Stimulated activated CD4-positive, alpha-beta T cell treated with anti-CD3 and anti-CD28 coated beads, Interleukin-1b, Interleukin-23, amount 100 ng/mL, for 48 hours (primary cell): ENCODE measurements at places on chromosomes 2 and 18.

GRCh38 chr2:186460465-186460864 lies 25.6 kb upstream of the ZC3H15 start:
- DNase-seq, result no peak

DNA sequence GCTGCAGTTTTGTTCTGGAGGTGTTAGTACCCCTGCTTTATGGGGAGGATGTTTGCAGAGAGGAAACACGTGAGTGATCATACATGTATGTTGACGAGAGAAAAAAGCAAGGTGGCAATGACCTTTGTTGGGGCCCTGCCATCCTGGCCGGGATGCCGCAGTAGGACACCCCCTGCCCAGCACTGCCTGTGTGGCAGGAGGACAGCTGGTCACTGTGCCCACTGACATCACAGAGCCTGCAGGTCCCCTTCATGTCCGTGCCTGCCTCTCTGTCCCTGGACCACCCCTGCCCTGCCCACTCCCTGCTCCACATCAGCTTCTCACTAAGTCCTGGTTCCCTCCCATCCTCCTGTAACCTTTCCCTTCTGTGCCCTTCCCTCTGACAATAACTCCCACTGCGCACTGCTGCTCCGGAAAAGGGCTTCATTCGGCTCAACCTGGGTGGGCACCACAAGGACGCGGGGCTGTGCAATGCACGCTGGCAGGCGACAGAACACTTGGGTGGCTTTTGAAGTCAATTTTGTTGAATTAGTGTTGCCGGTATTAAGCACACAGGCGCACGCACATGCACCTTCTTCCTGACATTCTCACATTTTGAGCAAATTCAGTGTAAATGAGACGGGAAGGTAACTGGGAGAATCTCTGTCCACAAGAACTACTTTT lies 51.5 kb upstream of the TWIST2 start:
- no peak for DNase-seq

DNA sequence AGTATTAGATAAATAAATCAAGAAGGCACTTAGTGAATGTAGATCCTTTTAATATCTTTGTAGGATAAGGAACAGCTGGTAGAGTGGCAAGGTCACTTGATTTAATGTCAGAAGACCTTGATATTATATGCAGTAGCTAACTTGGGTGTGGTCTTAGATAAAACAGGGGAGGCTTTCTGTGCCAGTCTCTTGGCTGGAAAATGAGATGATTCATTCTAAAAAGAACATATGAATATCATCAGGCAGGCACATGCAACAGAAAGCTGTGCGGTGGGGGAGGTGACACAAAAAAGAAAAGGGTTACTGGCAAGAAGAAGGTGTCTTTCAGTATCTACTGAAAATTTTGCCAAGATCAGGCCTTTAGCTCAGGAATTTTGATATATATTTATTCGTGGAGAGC lies 931.7 kb upstream of the CELF4 start:
- no peak for DNase-seq

- no peak for DNase-seq
Observed at GRCh38 chr2:1610096-1610485, 134.2 kb downstream of the PXDN start.

- DNase-seq, result no peak
Observed at GRCh38 chr2:232463701-232464543, 8.0 kb downstream of the ALPI start.

DNA sequence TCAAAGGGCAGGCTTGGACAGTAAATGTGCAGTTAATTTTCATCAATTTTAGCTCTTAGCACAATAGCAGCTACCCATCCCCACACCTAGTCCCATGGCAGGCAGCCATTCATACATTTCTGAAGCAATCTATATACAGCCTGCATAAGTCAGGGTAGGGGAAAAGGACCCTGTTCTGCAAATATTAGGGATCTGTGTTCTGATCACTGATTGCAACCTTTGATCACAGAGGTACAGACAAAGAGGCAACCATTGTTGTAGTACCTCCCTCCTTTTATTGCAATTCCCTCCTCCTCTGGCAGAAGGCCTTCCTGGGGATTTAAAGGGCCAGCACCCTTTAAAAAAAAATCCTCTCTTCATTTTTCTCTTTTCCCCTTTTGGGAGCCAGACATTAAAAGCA lies 58.3 kb downstream of the KANSL1L start:
- DNase-seq, result no peak

GRCh38 chr2:235343156-235343774 lies 150.6 kb upstream of the AGAP1 start:
- DNase-seq, result no peak

DNA sequence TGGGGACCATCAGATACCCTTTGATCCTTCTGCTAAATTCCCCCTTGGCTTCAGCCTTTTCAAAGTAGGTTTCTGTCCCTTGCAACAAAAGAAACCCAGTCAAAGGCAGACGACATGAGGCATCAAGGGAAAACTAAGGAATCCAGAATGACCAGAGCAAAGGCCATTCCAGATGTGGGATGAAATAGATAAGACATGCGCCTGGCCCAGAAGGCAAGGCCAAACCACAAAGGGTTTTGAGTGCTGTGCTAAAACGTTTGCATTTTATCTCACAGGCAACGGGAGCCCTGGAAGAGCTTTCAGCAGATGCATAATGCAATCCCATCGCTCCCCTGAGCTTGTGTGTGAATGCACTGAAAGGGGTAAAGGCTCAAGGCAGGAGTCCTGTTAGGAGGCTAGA lies 17.7 kb downstream of the CXCR1 start:
- DNase-seq, result no peak

GRCh38 chr18:51522338-51522737 lies 324.9 kb upstream of the MEX3C start:
- no peak for DNase-seq

DNA sequence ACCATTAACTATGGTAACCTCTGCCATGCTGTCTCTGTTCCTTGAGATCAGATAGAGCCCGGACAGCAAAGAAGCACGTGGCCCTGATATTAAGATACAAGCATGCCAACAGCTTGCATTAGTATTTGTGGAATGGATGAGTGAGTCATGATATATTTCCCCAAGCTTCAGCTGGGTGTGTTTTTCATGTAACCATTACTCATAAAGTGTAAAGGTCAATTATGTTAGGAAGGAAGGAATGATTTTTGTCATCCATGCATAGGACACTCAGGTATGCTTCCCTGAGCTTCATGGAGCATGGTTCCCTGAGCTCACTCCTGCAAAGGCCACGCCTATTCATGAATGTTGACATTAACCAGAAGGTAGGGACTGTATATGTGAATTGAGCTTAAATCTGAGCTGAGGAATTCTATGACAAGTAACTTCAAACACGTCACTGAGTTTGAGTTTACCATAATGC lies 74.6 kb downstream of the ARL4C start:
- no peak for DNase-seq

GRCh38 chr2:230900336-230900995 lies 24.6 kb downstream of the GPR55 start:
- no peak for DNase-seq

- no peak for DNase-seq
Observed at GRCh38 chr18:38932752-38933151, 1367.2 kb upstream of the CELF4 start.

DNA sequence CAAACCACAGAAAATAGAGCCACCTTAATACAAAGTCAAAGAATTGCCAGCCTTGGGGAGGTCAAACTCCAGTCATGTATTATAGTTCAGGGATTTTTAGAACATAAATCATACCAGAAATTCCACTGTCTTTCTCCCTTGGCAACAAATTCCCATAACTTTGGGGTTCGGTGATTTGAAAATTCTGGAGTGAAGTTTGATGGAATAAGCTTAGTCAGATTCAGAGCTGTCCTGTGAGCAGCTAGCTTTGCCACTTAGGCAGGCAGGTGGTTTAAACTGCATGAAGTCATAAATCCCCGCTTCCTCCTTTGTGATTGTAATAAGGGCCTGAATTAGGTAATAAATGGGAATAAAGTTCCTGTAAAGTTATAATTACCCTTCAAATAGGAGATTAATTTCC lies 457.0 kb upstream of the HNMT start:
- DNase-seq, result no peak

DNA sequence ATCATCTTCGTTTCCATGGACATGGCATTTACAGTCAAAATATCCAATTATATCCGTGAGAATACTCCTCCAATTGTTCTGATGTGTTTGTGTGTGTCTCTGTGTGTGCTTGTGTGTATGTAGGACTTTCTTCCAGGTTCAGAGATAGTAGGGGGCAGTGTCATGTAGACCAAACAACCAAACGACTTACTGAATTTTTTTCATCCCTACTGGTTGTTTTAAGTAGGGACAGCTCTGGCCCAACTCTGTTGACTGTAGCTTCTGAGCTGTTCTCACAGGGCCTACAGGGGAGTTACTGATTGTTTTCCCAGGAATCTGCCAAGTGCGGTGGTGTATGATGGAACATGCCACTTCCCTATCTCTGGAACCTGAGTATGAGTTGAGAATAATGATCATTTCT lies 69.6 kb downstream of the ETAA1 start:
- no peak for DNase-seq

DNA sequence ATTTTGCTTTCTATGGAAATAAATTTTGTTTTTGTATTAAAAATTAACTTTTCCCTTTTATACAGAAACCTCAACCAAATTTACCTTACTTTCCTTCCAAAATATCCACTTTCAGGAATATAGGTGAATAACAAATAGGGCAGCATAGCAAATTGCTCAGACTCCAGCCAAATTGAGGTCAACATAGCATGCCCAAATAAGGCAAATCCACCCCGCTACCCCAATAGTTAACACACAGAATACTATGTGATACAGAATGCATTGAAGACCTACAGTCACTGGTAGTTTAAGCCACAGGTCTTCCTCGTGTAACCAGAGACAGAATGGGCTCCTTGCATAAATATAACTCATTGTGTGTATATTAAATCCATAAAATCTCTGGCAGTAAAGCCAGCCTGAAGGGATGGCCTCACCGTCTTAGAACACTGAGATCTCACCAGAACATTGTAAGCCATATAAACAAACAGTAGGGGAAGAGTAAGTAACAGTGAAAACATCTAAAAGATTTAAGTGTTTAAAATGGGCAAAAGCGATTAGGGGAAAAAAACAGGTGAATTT lies 72.2 kb downstream of the PMAIP1 start:
- DNase-seq, result no peak

GRCh38 chr2:178829299-178829960 lies 22.2 kb upstream of the TTN start:
- DNase-seq, result no peak

GRCh38 chr2:190514676-190515075 lies 19.8 kb downstream of the NEMP2 start:
- no peak for DNase-seq

- no peak for DNase-seq
Observed at GRCh38 chr18:29726646-29727045, 1315.9 kb downstream of the DSC3 start.

DNA sequence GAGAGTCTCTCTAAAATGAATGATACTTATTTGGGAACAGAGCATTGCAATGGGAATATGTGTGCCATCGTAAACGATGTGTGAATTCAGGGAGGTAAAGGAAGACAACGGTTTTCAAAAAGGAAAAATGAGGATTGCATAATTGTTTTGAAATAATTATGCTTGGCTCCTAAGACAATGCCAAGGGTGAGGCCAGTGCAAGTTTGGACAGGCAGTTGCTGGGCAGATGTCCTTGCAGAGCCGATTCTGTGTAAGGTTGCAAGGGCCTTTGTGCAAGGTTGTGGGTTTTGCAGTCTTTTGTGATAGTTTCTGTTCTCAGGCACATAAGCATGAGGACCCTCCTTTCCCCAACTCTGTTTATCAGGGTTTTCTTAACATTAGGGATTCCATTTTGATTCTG lies 70.0 kb upstream of the ZNF236 start:
- DNase-seq, result no peak

DNA sequence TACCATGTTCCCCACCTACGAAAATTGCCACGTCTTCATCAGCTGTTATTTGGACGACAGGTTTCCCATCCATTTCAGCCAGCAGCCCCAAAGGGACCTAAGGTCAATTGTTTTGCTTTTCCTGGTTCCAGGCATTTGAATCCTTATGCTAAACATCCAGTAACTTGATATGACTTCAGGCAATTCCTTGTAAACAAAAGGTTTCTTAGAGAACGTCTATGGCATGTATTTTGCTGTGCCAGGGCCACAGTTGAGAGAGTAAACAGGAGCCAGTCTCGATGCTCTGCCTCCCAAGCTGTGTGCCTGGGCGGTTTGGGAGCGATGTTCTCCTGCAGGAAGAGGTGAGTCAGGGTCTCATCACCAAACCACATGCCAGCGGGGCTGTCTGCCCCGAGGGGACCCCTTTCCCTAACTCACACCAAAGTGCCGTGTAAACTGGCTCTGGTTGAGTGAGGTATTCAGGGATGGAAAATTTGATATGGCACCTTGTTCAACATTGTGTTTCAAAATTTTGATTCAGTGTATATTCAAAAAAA lies 12.9 kb upstream of the MC5R start:
- DNase-seq, result no peak

DNA sequence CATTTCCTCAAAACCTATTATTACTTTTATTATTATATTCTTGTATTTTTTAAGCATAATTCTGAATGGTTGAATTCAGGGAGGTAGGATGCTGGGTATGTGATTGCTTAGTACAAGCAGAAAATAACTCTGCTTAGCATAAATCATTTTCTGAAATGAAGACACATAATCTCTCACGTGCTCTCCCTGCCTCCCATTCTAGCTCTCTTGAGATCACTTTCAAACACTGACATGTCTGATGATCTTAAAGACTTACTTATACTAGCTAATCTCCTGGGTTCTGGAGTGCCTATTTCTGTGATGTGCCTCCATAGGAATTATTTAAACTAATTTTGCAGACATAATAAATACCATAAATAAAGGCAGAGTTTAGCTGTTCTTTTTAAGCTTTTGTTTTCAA lies 1136.0 kb downstream of the SUCLG1 start:
- DNase-seq, result no peak

- DNase-seq, result no peak
Observed at GRCh38 chr2:111189106-111189505, 68.4 kb downstream of the BCL2L11 start.

DNA sequence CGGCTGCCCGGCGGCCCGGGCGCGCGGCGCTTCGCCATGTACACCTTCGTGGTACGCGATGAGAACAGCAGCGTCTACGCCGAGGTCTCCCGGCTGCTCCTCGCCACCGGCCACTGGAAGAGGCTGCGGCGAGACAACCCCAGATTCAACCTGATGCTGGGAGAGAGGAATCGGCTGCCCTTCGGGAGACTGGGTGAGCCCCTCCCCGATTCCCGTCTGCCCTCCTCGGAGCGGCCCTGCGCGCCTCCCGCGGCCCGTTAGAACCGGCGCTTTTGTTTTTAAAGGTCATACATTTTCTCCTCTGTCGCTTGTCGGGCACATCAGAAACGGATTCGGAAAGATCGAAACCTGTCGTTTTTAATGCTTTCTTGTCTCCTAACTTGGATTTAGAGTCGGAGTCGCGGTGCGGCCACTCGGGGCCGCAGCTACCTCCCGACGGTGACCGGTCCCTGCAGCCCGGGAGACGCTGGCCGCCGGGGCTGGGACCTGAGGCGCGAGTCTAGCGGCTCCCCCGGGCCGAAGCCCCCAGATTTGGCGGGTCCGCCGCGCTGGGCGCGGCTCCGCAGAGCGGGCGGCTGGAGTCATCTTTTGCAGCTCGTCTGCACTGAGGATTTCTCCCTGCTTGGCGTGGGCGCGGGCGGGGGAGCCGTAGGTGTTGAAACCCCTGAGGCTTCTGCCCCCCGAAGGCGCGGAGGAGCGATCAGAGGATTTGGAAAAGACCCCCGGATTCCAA lies 519 bp downstream of the TTL start:
- DNase-seq, result peak; percentile 33
